Mesenteric fat pad (tissue), 1 donor: ENCODE measurements at places on chromosomes 5 and 9. TPM values are rescaled to one million over a fixed set of nuclear protein-coding genes. Genes with fewer than 3 reads are reported as not detected.

DNA sequence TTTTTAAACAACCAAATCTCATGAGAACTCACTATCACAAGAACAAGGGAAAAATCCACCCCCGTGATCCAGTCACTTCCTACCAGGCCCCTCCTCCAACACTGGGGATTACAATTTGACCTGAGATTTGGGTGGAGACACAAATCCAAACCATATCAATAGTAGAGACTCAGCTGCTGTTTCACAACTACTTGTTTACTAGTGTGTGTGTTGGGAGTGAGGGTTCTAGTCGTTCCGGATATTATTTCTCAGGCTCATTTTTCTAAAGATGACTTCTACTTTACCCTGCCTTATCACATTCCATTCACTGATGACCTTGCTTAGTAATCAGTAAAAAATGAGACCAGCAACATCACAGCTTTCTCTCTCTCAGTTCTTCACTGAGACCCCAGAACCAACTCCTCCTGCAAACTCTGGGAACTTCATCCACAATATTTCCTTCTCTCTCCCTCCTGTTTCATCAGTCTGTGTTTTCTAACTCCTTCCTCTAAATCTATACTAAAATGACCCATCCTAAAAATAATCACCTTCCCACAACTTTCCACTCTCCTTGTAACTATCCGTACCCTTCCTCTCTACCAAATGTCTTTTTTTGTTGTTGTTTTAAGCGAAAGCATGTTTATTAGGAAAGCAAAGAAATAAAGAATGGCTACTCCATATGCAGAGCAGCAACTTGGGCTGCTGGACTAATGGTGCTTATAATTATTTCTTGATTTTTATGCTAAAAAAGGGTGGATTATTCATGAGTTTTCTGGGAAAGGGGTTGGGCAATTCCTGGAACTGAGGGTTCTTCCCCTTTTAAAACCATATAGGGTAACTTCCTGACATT is 121.5 kb upstream of the SPRY4 start:
- DNase-seq = no peak

The RAI14 gene
- 33.7 TPM for total RNA-seq

DNA sequence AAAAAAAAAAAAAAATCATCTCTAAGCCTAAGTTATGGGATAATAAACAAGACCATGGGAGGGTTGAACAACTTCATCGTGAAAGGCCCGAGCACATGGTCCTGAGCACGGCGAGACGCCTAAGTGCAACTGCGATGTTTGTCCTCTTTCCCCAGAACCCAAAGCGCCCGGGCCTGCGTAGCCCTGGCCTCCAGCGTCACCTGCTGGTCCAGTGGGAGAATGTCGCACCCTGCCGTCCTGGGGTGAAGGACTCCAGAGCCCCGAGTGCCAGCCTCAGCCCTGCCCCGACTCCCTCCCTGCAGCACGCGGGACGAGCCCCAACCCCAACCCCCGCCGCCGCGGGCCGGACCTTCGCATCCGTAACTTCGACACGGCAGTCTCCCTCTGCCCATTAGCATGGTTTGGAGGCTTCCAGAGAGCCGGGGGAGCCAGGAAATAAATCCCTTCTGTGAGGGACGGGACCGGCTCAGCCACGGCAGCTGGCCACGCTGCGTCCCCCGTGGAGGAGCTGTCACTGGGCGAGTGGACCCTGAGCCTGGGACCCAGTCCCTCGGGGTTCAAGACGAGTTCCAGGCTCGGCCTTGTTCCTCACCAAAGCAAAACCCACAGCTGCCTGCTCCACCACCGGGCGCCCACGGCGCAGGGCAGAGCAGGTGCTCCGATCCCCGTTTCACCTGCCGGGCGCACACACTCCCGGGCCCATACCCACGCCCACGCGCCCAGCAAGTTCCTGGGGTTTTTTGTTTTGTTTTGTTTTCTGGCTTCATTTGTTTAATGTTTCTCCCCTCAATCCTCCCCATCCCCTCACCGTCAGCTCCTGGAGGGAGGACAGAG is 132.5 kb upstream of the HAND1 start:
- DNase-seq = peak; percentile 92

The PPP2R2B gene
- 0.29 TPM for total RNA-seq

GRCh38 chr9:84708400-84708799 is 38.9 kb downstream of the NTRK2 start:
- DNase-seq = no peak

DNA sequence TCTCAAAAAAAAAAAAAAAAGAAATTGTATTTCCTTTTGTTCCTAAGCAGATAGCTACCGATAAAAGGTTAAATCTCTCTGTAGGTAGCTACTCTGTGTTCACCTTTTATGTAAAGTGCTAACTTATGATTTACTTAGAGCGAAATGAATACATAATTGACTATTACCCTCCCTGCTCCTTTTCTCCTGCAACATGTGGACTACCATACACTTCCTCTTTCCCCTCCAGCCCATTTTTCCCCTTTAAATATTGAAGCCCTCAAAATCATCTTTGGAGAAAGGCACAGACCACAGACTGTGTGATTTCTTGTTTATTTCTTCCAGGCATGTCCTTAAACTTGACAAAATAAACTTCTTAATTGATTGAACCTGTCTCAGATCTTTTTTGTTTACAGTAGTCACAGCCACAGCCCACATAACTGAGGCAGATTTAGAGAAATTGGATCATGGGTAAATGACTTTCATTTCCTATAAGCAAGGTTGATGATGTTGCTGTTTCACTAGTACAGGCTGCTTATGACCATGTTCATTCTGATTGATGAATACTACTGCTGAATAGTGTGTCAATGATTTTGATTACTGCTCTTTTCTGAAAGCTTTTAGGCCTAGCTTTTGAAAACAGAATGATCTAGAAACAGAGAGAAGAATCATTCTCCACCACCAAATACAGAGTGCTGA is 59.2 kb downstream of the PHAX start:
- DNase-seq = no peak

DNA sequence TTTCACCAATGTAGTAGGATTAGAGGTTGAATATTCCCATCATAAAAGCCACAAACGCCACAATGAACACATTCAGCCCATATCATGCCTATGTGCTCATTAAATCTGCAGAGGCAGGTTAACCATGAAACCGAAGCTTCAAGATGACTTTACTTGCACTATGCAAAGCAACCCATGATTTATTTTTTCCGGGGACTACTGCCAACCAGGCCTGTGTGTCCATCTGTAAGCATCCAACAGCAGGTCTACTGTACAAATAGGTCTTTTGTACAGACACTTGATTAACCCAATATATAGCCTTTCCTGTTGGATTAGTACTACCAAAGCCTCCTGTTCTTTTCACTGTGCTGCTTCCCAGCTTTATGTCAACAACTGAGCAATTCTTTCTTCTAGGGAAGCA is 104.9 kb upstream of the CDH10 start:
- no peak for DNase-seq

The MSH3 gene
- total RNA-seq = 16.3 TPM

- DNase-seq = no peak
Observed at GRCh38 chr5:130496215-130496614, 592.0 kb downstream of the CHSY3 start.

DNA sequence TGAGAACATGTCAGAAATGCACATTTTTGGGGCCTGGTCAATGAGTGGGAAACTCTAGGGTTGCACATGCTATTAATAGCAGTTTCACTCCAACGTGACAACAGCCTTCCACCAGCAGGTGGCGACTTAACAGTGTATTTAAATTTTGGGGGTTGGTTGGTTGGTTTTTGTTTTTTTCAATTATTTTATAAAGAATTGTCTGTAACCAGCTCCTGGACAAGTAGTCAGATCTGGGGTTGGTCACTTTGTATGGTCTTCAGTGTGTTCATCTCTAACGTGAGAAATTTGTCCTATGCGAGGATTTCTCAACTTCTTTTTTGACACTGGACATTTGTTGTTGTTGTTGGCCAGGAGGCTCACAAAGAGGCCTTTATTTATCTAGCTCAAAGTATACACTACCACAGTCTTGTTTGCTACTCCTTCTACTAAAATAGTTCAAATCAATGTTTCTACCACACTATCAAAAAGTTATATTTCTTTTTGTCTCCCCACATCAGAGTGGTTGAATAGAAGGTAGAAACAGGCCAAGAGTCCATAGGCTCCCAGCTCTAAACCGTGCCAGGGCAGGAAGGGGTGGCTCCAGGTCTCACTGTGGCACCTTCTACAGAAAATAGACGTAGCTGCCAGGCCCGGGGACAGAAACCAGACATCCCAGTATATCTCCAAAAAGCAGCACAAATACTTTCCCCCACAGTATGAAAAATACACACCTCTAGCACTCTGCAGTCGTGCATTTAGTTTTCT is 110.4 kb downstream of the TRPM6 start:
- no peak for DNase-seq

DNA sequence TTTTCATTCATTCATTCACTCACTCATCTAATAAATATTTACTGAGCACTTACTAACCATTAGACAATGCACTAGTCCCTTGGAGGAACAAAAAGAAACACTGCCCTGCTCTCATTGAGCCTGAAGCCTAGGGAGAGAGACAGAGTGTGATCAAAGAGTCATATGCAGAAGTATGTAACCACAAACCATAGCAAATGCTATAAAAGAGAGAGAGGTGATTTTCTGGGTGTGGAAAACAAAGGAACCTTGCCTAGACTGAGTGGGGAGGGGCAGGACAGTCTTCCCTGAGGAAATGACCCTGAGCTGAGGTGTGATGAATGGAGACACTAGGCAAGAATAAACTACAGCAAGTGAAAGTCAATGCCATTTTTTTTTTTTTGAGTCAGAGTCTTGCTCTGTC is 10.8 kb upstream of the ADRA1B start:
- no peak for DNase-seq

The ADAMTSL1 gene
- total RNA-seq = 3.4 TPM

- DNase-seq = no peak
Observed at GRCh38 chr9:34974664-34975063, 14.9 kb upstream of the DNAJB5 start.

- DNase-seq = no peak
Observed at GRCh38 chr5:23405316-23406068, 101.9 kb upstream of the PRDM9 start.

The PCDHGC4 gene
- 1.7 TPM for total RNA-seq

GRCh38 chr5:134003064-134003816 is 1.5 kb downstream of the VDAC1 start:
- no peak for DNase-seq

The SPAG8 gene
- total RNA-seq = 0.61 TPM

The UBE2QL1 gene
- total RNA-seq = 0.61 TPM

The GFRA3 gene
- total RNA-seq = not detected

DNA sequence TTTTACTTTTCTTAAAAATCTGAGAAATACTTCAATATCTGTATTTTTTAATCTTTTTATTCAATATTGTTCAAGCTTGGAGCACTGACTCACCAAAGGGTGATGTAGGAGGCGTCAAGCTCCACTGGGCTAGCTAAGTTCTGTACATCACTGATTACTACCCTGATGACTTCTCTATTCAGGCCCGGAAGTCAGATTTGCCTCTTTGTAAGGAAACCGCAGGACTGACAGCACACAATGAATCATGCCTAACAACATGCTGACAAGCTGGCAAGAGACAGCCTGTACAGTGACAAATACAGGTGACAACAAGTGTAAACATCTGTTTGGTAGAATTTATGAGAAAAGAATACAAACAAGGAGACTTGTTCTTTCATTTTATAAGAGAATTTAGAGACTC is 627.9 kb upstream of the RORB start:
- DNase-seq = no peak

GRCh38 chr5:16418471-16418922 is 47.1 kb downstream of the ZNF622 start:
- no peak for DNase-seq

DNA sequence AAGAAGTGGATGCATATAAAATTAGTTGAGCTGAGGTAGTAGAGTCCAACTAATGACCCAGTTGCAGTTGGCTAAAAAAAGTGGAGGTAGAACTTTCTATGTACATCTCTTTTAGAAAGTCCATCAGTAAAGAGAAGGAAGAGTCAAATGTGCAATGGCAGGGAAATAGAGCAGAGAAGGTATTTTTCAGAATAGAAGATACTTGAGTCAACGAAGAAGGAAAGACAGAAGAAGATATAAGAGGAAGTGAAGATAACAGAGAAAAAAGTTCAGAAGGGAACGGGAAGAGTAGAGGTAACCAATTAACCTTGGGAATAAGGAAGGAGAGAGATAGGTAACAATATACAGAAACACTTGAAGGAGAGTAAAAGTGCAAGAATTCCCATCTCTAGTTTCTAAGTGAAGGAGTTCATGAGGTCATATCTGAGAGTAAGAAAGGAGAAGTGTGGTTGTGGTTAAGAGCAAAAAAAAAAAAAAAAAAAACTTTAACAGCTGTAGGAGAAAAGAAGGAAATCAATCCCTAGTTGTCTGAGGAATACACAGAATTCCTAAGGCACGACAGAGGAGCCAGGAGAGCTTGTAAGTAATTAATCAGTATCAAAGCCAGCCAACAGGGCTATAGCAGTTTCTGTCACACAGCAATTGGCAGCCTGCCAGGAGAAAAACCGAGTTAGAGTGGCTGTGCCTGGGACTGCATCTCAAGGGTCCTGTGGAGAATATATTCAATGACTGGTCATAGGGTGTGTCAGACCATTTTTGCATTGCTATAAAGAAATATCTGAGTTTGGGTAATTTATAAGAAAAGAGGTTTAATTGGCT is 61.0 kb downstream of the ARL15 start:
- DNase-seq = no peak

The GLRA1 gene
- total RNA-seq = not detected

GRCh38 chr5:71582945-71583584 is 4.1 kb upstream of the MCCC2 start:
- no peak for DNase-seq

The FRRS1L gene
- total RNA-seq = 0.32 TPM

The OR1J2 gene
- total RNA-seq = not detected

GRCh38 chr5:67315082-67315989 is 118.7 kb upstream of the CD180 start:
- DNase-seq = no peak

The CCNH gene
- 151 TPM for total RNA-seq

The PCDHGA4 gene
- 4.7 TPM for total RNA-seq

The KIF4B gene
- not detected for total RNA-seq

GRCh38 chr9:82538634-82539033 is 524.3 kb downstream of the RASEF start:
- DNase-seq = no peak

DNA sequence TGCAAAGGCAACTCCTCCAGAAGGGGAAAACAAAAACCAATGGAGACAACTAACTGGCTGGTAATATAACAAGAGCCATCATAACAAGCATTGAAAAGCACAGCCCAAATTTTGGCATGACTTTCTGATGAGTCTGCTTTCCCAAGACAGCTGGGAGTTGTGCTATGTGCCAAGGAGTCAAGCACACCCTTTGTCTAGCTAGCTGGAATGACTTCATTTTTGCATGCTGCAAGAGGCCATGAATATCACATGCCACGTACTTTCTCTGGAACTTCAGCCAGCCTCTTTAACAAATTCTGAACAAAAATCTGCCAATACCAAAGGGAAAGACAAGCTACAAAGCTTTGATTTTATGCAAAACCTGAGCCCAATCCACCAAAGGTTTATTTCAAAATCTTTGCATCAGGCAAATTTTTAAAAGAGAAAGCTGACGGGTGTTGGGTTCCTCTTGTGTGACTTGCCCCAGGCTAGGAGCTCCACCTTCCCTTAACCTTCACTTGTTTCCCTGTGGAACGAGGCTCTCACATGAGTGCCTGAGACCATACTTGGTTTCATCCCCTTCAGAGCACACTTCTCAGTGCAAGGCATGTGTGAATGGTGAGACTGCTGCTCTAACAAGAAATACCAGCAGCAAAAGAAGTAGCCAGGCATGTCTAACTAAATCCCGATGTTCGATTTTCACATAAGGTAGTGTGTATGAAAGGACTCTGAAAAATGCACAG is 47.3 kb downstream of the S1PR3 start:
- no peak for DNase-seq

GRCh38 chr5:121489972-121490371 is 361.7 kb upstream of the FTMT start:
- DNase-seq = no peak
